Lower leg skin (tissue), 4 donors: ENCODE measurements at places on chromosomes 1 and 21.

- no peak for DNase-seq
These were observed 23.7 kb downstream of the VANGL1 start for GRCh38 chr1:115665319-115666096.

DNA sequence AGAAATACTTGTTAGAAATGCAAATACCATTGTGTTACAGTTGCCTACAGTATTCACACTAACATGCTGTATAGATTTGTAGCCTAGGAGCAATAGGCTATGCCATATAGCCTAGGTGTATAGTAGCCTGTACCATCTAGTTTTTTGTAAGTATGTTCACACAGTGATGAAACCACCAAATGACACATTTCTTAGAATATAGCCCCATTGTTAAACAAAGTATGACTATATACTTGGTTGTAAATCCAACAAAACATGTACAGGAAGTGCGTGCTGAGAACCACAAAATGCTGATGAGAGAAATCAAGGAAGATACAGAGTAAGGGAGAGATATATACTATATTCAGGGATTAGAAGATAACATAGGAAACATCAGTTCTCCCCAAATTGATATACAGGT is 92.2 kb downstream of the POU2F1 start:
- DNase-seq, result no peak

DNA sequence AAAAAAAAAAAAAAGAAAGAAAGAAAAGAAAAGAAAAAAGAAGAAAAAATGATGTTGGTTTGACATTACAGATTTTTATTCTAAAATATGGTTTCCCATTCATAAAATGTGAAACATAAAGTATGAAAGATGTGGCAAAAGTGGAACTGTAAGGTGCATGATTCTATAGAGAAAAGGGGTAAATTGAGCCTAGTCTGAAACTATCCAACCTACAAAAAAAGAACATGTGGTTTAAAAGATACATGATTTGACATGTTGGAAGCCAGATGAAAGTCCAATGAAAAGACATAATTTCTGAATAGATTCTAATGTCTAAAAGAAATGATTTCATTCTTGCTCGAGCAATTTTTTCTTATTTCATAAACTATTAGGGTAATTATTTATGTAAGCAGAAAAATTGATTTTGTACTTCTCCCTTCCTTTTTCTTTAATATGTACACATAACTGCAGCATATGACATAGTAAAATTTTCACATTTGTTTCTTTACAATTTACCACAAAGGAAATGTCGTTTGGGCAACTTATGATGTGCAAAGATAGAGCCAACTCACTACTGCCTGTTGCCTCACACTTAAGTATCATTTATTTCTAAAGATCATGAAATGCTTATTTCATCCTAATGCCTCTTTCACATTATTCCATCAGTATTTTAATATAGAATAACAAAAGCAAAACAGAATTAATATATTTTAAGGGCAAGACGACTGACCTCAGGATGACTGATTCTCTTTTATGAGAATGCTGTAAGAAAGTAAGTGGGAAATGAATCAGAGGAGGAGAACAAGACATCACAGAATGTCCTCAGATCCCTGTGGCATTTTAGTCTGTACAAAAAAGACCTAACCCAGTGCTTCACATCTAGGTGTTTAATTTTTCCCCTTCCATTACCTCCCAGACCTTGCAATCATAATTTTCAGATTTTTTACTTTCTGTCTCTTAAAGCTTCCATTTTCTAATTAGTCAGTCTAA is 165.8 kb upstream of the HMCN1 start:
- DNase-seq, result no peak

DNA sequence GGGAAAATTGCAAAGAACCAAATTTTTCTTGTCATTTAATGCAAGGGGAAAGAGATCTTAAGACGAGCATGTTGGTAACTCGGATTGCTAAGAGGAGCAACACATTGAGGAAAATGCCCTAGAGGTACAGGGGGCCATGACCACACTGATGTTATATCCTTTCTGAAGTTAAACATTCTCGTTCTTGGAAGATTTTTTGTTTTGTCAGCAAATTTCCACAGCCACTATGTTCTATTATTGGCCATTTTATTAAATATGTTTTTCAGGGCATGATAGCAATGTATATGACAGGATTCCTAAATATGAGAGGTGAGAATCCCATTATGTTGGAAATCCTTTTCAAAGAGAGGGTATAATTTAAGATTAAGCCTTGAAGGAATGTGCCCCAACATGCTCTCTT is 627.2 kb upstream of the PKN2 start:
- DNase-seq, result no peak

- no peak for DNase-seq
These were observed 418.5 kb upstream of the RUNX1 start for GRCh38 chr21:35467566-35467965.

GRCh38 chr1:155321639-155322503 is 1.2 kb downstream of the RUSC1 start:
- no peak for DNase-seq

GRCh38 chr1:201134405-201134804 is 7.4 kb upstream of the ASCL5 start:
- no peak for DNase-seq

DNA sequence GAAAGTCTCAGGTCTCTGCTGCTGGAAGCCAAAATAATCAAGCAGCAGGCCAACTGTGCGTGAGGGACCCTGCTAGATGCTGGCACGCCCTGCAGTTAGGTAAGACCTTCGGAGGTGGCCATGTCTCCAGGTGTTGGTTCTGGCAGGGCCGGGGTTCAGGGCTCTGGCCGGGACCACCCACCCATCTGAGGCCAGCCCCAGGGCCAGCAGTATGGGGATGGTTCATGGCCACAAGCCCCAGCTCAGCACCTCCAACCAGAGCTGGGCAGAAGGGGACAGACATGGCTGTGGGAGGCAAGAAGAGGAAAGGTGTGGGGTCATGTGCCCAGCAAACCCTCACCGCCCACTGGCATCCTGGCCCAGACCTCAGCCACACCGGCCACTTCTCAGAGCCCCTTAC is 23.3 kb downstream of the LRP8 start:
- no peak for DNase-seq

GRCh38 chr1:97781762-97782337 is 139.0 kb downstream of the DPYD start:
- no peak for DNase-seq

GRCh38 chr1:34749992-34750391 is 4.9 kb upstream of the GJB5 start:
- no peak for DNase-seq

DNA sequence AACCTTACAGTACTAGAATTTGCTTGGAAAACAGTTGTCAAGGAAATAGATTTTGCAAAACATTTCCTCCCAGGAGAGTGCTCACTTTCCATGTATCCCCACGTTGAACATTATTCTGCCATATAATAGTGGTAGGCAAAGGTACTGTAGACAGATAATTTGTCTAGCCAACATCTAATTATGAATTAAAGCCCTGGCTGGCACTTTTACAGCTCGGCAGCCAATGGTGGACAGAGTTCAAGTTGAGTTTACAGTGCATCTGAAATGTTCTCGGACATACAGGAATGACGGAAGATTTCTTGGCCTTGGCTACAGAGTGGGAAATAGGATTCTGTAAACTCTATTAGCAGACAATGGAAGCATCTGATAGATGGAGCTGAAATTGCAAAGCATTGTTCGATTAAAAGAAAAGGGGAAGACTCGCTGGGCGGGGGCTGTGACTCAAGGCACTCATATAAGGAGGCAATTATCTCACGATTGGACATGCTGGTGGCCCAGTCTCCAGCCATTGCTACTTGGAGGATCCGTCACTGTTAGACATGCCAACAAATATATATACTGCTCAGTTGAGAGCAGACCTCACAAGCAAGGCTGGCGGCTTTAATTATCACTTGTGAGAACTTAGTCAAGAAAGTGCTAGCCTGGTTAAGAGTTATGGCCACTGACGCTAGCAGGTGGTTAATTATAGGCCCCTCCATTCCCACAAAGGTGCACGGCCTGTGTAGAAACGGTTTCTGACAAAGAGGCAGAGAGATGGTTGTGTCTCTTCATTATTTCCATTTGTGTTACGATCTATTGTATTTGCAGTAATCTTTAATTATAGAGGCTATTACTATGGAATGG is 48.0 kb downstream of the MAN1C1 start:
- no peak for DNase-seq

DNA sequence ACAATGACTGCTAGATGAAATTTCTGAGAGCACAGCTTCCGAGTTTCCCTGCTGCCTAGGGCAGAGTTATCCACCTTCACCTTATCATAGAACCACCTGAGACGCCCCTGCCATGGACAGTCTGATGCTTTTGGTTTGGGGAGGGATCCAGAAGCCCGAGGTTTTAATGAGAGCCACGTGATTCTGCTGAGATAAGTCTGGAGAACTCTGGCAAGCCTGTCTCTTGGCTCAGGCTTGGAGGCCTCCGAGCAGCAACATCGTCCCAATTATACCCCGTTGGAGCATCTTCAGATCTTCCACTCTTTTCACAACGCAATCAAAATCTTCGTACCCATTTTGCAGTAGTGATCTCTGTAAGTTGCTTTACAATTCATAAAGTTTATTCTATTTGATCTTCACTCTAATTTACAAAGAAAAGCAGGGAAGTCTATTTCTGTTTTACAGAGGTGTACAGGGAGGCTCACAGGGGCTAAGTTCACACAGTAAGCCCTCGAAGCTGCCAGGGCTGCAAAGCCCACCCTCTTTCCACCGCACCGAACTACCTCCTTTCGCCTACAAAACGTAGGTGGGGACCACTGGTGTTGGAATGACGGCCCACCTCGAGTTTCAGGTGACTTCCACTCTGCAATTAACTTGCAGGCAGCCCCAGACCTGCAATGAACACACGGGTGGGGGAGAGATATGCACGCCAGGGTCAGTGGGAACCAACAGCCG is 513 bp upstream of the HHAT start:
- DNase-seq, result no peak

- no peak for DNase-seq
These were observed 3.2 kb downstream of the OR6K3 start for GRCh38 chr1:158717344-158717743.

- no peak for DNase-seq
These were observed 69.2 kb downstream of the PAPPA2 start for GRCh38 chr1:176531921-176532897.

DNA sequence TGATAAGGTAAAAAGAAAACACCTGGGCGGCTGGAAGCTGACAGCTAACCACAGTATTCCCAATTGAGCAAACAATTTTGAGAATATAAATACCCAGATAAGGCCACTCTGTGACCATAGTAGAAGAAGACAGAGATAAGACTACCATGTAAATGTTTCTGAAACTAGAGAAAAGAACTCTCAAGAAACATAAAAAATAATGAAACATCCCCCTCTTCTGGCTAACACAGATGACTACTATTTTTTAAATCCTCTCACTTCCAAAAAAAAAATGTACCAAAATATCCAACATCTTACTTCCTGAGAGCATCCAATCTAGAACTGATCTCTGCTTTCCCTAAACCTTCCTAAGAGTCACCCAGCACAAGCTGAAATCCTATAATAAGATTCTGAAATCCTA is 125.9 kb downstream of the HFM1 start:
- no peak for DNase-seq
